AG10803 (cell line): ENCODE measurements at places on chromosomes 5 and 9.

DNA sequence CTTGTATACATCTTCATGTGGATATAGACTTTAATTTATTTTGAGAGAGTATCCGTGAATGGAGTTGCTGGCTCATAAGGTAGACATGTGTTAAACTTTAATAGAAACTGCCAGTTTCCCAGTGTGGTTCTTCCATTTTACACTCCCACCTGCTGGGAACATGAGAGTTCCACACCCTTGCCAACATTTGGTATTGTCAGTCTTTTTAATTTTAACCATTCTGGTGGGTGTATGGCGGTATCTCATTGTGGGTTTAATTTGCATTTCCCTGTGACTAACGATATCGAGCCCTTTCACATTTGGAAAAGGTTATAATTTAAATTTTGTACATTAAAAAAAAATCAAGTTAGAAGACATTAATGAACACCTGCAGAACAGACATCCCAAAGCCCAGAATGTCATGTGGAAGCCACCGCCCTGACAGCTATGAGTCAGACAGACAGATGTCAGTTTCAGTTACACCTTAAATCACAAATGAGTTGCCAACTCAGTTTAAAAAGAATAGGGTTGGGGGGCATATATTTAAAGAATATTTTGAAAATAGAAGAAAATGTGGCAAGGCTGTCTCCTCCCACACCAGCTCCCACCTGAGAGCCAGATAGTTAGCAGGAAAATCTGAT is 36.9 kb downstream of the ANKRD33B start:
- DNase-seq: no peak

GRCh38 chr9:33433871-33434270 is 13.5 kb downstream of the AQP3 start:
- no peak for DNase-seq

DNA sequence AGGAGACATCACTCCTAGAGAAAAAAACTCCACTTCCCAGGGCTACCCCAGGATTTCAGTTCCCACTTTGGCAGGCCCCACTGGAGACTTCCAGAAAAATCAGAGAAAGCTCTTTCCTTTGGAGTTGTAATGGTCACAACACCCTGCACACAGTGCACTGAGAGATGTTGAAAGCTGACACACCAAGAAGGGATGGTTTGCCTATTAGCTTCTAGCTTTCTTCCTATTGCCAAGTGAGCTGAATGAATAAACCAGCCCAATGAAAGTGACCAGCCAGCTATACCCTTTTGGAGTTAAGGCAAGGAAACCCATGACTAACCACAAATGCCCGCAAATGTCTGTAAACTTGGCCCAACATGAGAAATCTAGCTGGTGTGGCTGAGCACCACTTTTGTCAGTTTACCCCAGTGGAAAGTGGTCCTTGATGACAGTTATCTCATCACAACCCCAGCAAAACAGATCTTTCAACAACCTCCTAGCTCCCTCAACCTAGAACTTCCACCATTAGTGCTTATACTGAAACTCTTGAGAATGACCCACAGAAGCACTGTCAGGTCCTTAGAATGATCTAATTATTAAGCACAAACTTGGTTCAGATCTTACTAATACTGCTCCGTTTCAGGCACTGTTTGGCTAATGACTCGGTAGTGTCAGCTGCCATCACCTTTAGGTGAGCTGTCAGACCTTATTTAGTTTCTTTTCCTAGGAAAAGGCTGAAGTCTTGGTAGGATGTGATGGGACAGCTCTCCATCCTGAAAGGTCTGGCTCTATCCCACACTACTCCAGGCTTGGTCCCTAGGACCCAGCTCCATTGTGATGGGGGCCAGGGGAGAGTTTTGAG is 11.2 kb downstream of the IRF1 start:
- DNase-seq: no peak

DNA sequence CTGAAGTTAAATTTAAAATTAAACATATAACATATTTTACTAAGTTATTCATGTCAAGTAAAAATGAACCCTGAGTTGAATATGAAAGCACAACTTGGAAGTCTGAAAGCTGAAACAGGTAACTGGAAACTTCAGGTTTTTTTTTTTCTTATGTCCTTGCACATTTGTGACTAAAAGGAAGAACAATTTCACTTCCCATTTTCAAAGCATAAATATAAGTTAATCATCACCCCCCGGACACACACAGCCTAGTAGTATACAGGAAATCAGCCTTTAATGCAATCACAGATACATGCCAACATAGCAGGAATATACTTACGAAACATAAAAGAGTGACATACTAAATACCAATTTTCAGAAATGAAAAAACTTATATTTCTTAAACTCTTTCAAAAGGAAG is 225.9 kb downstream of the RFX3 start:
- no peak for DNase-seq

- DNase-seq: no peak
Observed at GRCh38 chr9:116133163-116133562, 20.4 kb upstream of the PAPPA start.

- peak; percentile 31 for DNase-seq
Observed at GRCh38 chr5:64229163-64229774, 63.6 kb downstream of the RNF180 start.

DNA sequence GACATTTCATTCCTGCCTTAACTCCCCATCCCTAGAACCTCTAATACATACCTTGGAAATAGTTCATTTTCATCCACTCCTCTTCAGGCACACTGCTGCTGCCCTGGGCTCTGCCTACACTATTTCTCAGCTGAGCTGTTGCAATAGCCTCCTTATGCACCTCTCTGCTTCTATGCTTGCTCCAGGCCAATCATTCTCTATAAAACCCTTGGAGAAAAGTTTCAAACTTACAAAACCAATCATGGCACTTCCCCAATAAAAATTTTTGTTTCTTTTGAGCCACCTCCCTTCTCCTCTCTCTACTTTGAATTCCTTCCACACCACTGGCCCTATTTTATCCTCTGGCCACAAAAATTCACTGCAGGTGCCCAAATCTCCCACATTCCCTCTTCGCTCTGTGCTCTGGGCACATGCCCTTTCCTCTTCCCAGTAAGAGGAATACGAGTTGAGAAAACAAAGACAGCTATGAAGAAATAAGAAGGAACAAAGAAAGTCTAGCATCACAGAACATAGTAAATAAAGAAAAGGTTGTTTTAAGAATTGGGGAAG is 301.4 kb downstream of the ELAVL2 start:
- DNase-seq: no peak

GRCh38 chr5:178080618-178081410 is 32.5 kb upstream of the N4BP3 start:
- no peak for DNase-seq

DNA sequence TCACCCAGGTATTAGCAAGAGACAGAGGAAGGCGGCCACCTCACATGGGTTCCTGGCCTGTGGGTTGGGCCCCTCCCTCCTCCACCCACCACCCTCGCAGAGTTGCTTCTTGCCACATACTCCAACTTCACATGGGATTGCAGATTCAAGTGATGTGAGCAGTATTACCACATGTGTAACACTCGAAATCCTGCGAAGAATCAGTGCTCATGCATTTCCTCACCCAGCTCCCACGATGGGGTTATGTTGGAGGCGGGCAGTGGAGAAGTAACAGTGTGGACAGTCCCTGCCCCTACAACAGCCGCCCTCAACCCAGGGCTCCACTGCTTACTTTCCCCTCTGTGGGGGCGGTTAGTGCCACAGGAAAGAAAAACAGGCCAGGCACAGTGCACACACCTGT is 3.9 kb upstream of the FBP1 start:
- DNase-seq: no peak

DNA sequence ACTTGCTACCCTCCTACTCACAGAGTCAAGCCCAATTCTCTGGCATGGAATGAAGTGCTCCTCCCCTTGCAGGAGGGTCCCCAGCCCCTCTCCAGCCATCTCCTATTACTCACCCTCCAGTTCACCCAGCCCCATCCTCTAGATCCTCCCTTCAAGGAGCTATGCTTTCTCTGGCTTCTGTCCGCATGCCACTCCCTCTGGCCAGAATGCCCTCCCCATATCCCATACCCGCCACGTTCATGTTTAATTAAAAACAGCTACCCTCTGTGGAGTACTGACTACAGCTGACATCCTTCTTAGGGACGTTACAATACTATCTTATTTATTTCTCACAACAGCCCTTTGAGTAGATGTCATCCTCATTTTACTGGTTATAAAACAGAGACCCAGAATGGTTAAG is 3.0 kb downstream of the F2R start:
- no peak for DNase-seq

DNA sequence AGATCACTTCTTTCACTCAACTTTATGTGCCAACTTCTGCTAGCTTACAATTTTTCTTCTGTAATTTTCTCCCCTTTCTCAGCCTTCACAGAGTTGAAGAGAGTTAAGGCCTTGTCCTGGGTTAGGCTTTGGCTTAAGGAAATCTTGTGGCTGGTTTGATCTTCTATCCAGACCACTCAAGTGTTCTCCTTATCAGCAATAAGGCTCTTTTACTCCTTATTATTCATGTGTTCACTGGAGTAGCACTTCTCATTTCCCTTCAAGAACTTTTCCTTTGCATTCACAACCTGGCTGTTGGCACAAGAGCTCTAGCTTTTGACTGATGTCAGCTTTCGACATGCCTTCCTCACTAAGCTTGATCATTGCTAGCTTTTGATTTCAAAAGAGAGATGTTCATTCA is 86.9 kb upstream of the ALDH1B1 start:
- no peak for DNase-seq

- peak; percentile 81 for DNase-seq
Observed at GRCh38 chr5:155943516-155944407, 383.2 kb upstream of the SGCD start.

- peak; percentile 98 for DNase-seq
Observed at GRCh38 chr5:173454736-173455598, 126.8 kb upstream of the STC2 start.

GRCh38 chr5:169889572-169889971 is 90.7 kb downstream of the INSYN2B start:
- no peak for DNase-seq

- no peak for DNase-seq
Observed at GRCh38 chr5:74889523-74890105, 23.4 kb upstream of the FAM169A start.

GRCh38 chr9:132826131-132826530 is 52.0 kb downstream of the AK8 start:
- DNase-seq: no peak

- no peak for DNase-seq
Observed at GRCh38 chr5:51225789-51226742, 157.2 kb upstream of the ISL1 start.

GRCh38 chr5:93800988-93801811 is 59.8 kb upstream of the POU5F2 start:
- peak; percentile 48 for DNase-seq

DNA sequence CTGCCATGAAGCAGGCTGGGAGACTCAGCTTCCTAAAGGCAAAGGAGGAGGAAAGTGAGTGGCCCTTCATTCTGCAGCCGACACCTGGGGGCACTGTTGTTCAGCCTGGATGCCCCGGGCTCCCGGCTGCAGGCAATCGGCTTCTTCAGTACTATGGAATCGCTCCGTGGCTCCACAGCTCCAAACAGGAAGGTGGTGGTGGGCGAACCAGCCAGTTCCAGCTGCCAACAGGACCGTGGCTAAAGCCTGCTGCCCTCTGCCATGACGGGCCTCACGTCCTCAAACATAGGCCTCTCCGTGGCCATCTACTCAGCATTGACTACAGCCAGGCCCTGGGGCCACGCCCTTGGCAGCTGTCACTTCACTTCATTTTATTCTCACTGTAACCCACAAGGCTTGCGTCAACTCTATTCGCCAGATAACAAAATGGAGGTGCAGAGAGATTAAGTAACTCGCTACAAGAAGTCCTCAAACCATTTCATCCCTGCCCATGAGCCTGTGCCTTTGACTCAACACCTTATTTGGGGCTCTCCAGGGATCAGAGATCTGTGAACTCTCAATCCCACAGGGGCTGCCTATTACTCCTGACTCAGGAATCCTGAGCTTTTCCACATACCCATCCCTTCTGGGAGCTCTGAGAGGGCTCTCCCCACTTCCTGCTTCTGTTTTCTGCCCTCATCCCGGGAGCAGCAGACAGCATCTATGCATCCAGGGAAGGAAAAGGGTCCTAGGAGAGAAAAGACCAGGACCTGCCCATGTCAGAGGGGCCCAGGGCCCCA is 38.0 kb downstream of the PAX5 start:
- DNase-seq: peak; percentile 35
